Tibial nerve (tissue), 4 donors: ENCODE measurements at places on chromosomes 1 and 21.
A peak's percentile ranks its signal among the peaks of the same experiment; 100 is the strongest.

GRCh38 chr1:114092186-114093062 lies 61.2 kb downstream of the SYT6 start:
- DNase-seq: no peak

- DNase-seq: no peak
Measured at GRCh38 chr1:53643041-53643880, 95.7 kb downstream of the GLIS1 start.

DNA sequence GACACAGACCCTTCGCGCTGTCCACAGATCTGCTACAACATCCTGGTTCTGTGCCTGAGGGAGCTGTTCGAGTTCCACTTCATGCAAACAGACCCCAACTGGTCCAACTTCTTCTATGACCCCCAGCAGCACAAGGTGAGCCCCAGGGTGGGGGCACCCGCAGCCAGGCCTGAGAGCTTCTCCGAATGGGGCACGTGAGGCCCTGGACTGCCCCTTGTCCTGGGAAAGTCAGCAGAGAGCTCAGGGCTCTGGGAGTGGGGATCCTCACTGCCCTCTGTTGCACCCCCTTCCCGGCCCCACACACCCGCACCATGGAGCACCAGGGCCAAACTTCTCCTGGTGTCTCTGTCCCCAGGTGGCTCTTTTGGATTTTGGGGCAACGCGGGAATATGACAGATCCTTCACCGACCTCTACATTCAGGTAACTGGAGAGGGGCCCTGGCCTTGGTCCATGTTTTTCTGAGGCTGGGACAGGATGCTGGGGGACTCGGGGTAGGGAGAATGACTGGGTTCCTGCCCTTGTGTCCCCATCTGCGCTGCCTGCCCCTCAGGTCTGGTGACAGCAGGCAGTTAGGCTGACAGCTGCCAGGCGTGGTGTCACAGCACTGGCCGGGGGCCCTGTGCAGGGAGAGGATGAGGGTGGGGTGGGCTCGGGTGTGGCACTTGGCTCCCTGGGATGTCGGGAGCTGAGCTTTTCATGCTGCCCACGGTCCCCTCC lies 44.6 kb downstream of the COQ8A start:
- no peak for DNase-seq

DNA sequence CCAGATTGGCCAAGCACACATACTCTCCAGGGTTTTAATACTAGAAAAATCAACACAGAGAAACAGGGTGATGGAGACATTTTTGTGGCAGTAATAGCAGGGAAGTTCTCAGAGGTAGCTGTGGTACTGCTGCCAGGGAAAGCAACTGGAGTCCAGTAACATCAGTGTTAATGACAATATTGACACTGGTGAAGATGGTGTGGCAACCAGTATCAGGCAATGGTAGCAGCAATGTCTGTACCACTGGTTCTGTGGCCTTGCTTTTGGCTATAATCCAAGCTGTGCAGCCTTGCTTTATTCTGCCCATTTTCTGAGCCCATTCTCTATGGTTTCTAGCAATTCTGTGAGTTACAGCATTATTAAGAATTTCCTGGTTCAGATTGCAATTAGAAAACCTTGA lies 1.6 kb upstream of the SNX7 start:
- no peak for DNase-seq

GRCh38 chr1:106173101-106173500 lies 883.4 kb upstream of the PRMT6 start:
- no peak for DNase-seq

GRCh38 chr1:200184196-200184595 lies 156.7 kb downstream of the NR5A2 start:
- peak; percentile 84 for DNase-seq

GRCh38 chr1:18819986-18820790 lies 39.3 kb downstream of the TAS1R2 start:
- no peak for DNase-seq

DNA sequence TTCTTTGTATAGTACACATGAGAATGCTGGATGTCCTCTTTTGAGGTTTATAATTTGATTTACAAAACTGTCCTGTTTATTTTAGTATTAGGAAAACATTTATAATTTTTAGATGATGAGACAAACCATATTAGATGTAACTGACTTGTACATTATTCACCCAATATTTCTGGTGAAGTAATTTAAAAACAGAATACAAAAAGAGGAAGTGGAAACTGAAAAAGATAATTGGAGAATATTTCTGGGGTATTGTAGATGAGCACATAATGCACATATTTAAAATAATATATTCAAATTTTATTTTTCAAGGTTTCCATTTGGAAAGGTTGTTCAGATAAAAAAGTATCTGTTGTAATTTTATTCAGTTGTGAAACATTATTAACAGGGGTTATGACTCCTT lies 40.7 kb downstream of the XPR1 start:
- DNase-seq: no peak

DNA sequence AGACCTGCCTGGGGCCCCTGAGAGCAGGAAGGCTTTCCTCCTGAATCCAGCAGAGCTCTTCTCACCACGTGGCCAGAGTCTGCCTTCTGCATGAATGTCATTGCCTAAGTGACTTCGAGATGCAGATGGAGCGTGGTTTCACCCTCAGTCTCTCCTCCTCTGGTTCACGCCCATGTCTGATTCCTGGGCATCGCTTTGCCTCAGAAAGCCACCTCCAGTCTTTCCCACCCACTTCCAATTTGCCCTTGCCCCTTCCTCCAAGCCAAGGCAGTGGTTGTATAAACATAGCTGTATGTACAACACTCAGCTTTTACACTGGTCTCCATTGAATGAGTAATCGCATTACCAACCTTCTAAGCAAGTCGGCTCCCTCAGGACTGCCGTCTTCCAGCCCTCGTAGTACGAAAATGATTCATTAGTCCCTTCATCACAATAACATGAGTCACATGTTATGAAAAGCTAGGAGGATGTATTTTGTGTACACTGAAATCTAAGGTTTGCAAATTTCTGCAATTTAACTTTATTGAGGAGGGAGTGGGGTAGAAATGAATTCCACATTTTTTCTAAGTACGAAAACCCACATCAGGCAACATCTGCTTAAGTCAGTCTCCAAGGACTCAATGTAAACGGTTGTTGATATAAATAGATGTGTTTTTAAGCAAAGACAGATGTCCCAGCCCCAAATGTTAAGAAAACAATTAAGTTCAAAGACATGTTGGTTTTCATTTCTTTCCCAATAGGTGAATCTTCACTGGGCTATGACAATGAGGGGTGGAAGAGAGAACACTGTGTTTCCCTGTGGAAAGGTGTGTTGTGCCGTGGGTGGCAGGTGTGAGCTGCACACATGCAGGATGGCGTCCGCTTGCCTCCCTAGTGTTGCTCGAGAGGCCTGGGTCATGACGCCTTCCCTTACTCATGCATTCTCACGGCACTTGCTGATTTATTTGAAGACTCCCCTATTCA lies 32.3 kb upstream of the ETS2 start:
- DNase-seq: peak; percentile 57

GRCh38 chr1:179706339-179706941 lies 36.7 kb upstream of the FAM163A start:
- peak; percentile 42 for DNase-seq

DNA sequence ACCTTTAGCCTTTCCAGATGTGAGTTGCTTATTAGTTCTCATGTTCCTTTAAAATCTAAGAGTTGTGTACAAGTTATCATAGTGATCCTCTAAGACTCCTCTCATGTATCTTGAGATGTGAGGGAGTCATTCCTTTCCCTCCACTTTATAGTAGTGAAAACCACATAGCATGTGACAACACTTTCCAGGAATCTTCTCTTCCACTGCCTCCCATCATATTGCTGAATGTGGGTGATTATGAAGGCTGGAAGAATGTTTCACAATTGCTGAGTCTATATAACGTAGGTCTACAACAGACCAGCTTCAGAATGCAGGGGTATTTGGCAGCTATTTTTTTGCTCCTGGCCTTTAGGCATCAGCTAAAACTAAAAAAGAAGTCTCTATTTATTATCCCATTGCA lies 44.7 kb upstream of the LRRC7 start:
- DNase-seq: no peak

GRCh38 chr1:243982447-243983018 lies 68.5 kb upstream of the ZBTB18 start:
- DNase-seq: no peak

- peak; percentile 82 for DNase-seq
Measured at GRCh38 chr1:113140588-113141446, 67.8 kb downstream of the LRIG2 start.

DNA sequence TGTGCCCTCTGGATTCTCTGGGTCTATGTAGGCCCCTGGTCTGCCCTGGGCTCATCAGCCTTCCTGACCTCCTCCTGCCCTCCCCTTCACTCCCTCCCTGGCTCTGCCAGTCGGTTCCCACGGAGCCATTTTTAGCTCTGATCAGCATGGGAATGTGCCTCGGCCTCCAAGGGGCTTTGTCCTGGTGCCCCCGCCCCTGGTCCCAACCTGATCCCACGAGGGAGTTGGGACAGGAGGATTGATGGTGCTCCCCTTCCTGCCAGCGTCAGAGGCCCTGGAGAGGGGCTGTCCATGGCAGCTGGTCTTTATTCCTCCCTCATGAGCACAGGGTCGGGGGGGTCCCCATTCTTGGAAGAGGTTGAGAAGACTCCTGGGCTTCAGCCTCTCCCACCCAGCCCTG lies 24.9 kb downstream of the ETNK2 start:
- no peak for DNase-seq

- no peak for DNase-seq
Measured at GRCh38 chr1:89890085-89890752, 69.4 kb downstream of the LRRC8D start.

DNA sequence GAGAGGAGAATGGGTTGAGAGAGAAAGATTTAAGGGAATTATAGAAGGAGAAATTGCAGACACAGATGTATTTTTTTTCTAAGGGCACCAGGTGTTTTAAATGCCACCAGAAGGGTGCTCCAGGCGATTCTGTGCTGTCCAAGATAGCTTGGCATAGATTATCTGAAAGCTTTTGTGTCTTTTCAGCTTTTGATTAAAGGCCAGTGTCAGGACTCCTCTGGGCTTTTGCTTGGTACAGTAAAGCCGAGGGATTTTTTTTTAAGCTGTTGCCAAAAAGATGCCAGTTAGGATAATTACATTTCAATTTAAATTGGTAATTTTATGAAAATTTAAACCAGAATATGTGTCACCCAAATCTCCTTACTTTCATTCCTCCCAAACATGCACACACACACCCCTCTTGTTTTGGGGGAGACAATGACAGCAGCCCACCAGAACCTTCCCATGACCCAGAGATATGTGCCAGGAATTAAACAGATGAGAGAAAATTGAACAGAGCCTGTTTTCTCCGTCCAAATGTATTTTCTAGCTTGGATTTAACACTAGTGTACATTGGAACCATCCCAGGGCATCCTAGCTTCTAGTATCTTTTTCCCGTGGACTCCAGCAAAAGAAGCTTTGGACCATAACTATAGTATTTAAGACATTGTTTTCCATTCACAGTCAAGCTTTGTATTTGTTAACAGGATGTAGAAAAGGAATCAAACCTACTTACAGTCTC lies 670.7 kb upstream of the CXADR start:
- DNase-seq: no peak

DNA sequence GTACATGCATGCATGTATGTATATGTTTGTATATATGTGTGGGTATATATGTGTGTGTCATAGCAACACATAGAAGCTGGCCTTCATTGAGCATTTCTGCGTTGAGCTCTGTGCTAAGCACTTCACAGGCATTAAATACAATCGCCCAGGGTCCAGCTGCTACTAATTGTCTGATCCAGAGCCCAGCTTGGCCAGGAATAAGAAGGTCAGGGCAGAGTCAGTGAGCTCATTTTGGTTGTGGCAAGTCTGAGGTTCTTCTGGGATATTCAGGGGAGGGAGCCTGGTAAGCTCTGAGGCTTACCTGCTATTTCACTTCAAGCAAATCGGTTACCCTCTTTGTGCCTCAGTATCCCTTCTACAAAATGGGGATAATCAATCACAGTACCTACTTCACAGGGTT lies 59.6 kb downstream of the FOXO6 start:
- DNase-seq: peak; percentile 20
